ENCODE measurements at places on chromosomes 11 and 22.

DNA sequence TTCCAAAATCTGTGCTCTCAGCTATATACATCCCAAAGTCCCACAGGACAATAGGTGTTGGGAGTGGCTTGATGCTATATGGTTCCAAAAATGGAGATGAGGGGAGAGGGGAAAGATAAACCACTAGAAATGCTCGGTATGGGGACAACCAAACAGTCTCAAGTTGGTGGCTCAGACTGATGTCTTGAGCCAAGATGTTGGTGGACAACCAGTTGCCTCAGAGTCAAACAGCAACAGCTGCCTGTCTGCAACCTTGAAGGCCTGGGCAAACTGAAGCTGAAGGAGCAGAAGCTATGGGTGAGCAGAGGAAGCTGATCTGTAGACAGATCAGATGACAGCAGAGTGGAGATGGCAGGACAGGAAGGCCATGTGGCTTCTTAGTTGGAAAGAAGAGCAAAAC is 4.0 kb downstream of the RRP8 start:
- no peak for DNase-seq

GRCh38 chr11:11227296-11228085 is 125.6 kb downstream of the CSNK2A3 start:
- no peak for DNase-seq

GRCh38 chr11:118142081-118142480 is 10.5 kb downstream of the SCN4B start:
- no peak for DNase-seq

GRCh38 chr11:132671851-132672370 is 860.4 kb downstream of the OPCML start:
- DNase-seq = no peak

Data from stimulated activated CD4-positive, alpha-beta T cell treated with anti-CD3 and anti-CD28 coated beads, Interleukin-12 subunit alpha, Interleukin-12 subunit beta, amount 100 ng/mL, for 24 hours (primary cell).